NCI-H1092 treated with DMSO at 0.1 percent for 48 hours (cell line): ENCODE measurements at places on chromosomes 11 and 22.

- DNase-seq = no peak
Measured at GRCh38 chr11:126444072-126444471, 88.6 kb downstream of the ST3GAL4 start.

GRCh38 chr11:15903246-15903645 is 453.1 kb downstream of the SOX6 start:
- DNase-seq = no peak

DNA sequence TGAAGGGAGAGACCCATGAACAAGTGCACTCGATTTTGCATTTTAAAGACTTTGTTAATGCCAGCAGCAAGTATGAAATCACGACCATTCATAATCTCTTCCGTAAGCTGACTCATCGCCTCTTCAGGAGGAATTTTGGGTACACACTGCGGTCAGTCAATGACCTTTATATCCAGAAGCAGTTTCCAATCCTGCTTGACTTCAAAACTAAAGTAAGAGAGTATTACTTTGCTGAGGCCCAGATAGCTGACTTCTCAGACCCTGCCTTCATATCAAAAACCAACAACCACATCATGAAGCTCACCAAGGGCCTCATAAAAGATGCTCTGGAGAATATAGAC is 5.9 kb downstream of the SERPIND1 start:
- no peak for DNase-seq

- no peak for DNase-seq
Measured at GRCh38 chr11:80024119-80024518, 583.3 kb upstream of the TENM4 start.

DNA sequence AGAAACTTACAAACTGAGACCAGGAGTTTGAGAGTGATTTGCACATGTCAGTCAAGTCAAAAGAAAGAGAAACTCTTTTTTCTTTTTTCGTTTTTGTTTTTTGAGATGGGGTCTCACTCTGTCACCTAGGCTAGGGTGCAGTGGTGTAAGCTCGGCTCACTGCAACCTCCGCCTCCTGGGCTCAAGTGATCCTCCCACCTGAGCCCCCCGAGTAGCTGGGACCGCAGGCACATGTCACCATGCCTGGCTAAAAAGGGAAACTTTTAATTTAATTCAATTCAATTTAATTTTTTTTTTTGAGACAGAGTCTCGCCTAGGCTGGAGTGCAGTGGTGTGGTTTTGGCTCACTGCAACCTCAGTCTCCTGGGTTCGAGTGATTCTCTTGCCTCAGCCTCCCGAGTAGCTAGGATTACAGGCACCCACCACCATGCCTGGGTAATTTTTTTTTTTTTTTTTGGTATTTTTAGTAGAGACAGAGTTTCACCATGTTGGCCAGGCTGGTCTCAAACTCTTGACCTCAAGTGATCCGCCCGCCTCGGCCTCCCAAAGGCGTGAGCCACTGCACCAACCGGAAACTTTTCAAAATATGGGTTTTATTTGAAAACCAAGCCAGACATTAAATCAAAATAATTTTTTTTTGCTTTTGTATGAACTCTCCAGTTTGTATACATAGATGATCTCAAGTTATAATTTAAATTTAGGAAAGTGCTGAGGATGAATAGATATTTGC is 9.9 kb downstream of the UCP3 start:
- no peak for DNase-seq

GRCh38 chr11:28674433-28675103 is 566.4 kb downstream of the METTL15 start:
- no peak for DNase-seq

- no peak for DNase-seq
Measured at GRCh38 chr11:65113839-65114238, 2.2 kb downstream of the TM7SF2 start.

- no peak for DNase-seq
Measured at GRCh38 chr11:34161812-34162492, 56.5 kb downstream of the NAT10 start.
